Liver (tissue), 10 donors: ENCODE measurements at places on chromosomes 4 and X. TPM values are rescaled to one million over a fixed set of nuclear protein-coding genes. Genes with fewer than 3 reads are reported as not detected.

- H3K36me3 ChIP-seq: no peaks in the 10 kb centered on the region
- H3K27me3 ChIP-seq: no peaks in the 10 kb centered on the region
- H3K4me1 ChIP-seq: peaks cover 15% of the 10 kb centered on the region
Measured at GRCh38 chr4:139282065-139282720, 2.2 kb upstream of the MGARP start.

- no peaks in the 10 kb centered on the region for H3K27me3 ChIP-seq
- H3K27ac ChIP-seq: no peak overlapping the region
- no peak for DNase-seq
- no peaks in the 10 kb centered on the region for H3K36me3 ChIP-seq
- H3K4me3 ChIP-seq: no peak overlapping the region
Measured at GRCh38 chr4:138978600-138978999, 37.0 kb upstream of the NOCT start.

DNA sequence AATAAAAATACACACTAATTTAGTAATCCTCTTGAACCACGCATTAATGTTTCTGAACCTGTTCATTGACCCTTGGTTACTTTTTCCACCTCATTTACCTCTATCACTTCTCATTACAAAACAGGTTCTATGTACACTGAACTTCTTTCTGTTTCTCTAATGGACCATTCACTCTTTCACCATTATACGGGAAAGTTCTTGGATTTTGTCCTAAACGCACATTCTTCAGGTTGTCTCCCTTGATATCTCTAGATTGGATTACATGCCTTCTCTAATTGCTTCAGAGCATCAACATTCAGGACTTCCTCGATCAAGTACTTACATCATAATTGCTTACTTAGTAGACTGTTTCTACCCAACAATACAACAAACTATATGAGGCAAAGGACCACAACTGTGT is 359.4 kb upstream of the FSTL5 start:
- no peak for DNase-seq
- H3K4me1 ChIP-seq: no peaks in the 10 kb centered on the region
- no peaks in the 10 kb centered on the region for H3K27me3 ChIP-seq
- no peak overlapping the region for H3K4me3 ChIP-seq
- H3K36me3 ChIP-seq: no peaks in the 10 kb centered on the region

DNA sequence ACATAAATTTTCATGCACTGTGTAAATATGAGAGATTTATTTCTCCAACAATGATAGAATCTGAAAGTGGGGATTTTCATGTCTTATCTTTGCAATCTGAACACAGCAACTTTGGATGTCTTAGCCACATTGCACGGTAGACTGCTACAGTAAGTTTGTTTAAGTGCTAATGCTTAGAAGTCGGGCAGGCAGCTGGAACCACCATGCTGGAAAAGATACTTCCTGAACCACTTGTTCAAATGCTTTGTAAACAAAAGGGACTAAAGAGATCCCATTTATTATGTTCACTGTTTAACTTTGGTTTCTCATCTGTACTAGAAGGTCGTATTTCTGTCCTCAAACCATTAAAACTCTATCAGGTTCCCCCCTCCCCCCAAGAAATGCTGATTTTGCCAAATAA is 555.9 kb upstream of the DIPK2B start:
- peaks cover 4% of the 10 kb centered on the region for H3K27me3 ChIP-seq
- H3K36me3 ChIP-seq: no peaks in the 10 kb centered on the region
- DNase-seq: no peak
- no peaks in the 10 kb centered on the region for H3K4me1 ChIP-seq
- H3K4me3 ChIP-seq: no peak overlapping the region

DNA sequence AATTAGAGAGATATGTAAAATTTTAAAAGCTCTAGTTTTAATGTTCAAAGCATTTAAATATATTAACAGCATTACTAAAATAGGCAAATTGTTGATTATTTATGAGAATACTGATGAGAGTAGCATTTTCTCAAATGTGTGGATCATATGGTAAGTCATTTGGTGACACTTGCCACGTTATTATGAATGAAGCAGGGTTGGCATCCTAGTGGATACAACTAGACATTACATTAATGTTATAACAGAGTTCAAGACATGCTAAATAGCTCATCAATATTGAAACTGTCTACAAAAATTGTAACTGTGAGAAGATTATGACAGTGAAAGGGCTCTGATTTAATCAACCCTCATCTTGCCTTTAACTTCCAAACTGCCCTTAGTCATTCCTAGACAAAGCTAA is 171.1 kb downstream of the PDGFC start:
- H3K4me3 ChIP-seq: no peak overlapping the region
- DNase-seq: no peak
- no peaks in the 10 kb centered on the region for H3K4me1 ChIP-seq
- H3K27ac ChIP-seq: no peak overlapping the region
- H3K27me3 ChIP-seq: no peaks in the 10 kb centered on the region
- H3K36me3 ChIP-seq: no peaks in the 10 kb centered on the region

DNA sequence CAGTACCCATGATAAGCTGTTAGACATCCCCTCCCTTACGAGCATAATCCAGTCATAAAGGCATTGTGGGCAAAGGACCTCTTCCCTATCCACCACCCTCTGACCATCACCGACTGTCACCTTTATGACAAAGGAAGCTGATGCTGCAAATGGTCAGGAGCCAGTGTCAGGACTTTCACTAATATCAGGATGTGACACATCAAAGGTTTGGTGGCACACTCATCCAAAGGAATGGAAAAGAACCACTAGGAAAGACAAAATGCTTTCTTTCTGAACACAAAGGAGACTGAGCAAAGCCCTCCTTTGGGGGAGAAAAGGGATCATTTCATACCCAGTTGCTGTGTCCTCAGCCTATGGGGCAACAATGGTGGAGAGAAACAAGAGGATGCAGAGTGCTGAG is 66.9 kb upstream of the PROM1 start:
- no peaks in the 10 kb centered on the region for H3K36me3 ChIP-seq
- H3K27me3 ChIP-seq: no peaks in the 10 kb centered on the region
- no peak for DNase-seq
- H3K4me1 ChIP-seq: no peaks in the 10 kb centered on the region

Gene NALF2
- not detected for total RNA-seq

Gene MND1
- total RNA-seq: 2.5 TPM

Gene FGF5
- total RNA-seq: not detected
